GDM1 (cell line): ENCODE measurements at places on chromosomes 7 and 10.

GRCh38 chr10:1396297-1396635, 340.1 kb downstream of the WDR37 start:
- no peak for DNase-seq

- no peak for DNase-seq
These were observed 132.7 kb downstream of the CNTNAP2 start for GRCh38 chr7:146249272-146249671.

GRCh38 chr7:135857519-135858274, 109.1 kb upstream of the FAM180A start:
- no peak for DNase-seq

- DNase-seq = no peak
These were observed 113.6 kb downstream of the PRLHR start for GRCh38 chr10:118481871-118482270.

GRCh38 chr7:127446842-127447241, 54.3 kb upstream of the ZNF800 start:
- no peak for DNase-seq

- DNase-seq = no peak
These were observed 41.2 kb upstream of the FGFR2 start for GRCh38 chr10:121639416-121639815.

DNA sequence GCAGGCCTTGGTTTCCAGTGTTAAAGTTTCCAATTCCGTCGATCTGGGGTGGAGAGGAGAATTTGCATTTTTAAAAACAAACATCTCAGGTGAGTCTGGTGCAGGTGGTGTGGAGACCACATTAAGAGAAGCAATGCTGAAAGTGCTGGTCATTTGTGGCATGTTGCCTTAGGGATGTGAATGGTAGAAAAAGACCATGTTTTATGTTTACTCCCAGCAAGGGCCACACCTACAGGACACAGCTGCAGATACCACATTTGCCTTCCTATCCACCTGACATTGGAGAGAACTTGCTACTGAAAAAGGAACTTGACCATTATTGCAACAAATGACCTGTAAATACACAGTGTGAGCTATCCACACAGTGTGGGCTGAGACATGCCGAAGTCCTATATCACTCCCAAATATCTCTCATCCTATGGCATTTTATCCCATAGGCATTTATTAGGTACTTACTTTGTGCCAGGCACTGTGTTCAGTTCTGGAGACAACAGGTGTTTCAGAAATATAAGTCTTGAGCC, 183.1 kb downstream of the NRP1 start:
- DNase-seq = no peak
